Stimulated activated CD4-positive, alpha-beta T cell treated with anti-CD3 and anti-CD28 coated beads, TNF-alpha, amount 100 ng/mL, for 4 hours (primary cell): ENCODE measurements at places on chromosomes 7 and 10.

- no peak for DNase-seq
Measured at GRCh38 chr10:65365878-65366277, 1560.0 kb upstream of the LRRTM3 start.

DNA sequence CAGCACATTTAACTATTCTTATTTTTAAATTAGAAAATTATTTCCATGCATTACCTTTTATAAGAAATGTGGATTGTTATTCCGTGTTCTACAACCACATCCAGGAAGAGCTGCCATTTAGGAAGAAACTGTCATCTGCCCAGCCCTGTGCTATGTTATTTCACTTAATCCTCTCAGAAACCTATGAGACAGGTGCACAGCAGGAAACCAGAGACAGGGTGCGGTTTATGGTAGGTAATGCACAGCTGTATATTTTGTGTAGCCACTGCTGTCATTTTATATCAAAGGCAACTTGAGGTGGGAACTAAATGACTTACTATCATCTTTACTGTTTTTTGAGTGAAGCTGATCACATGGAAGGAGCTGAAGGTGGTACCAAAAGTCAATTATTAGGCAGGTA is 232.3 kb downstream of the MAGI2 start:
- DNase-seq = no peak

DNA sequence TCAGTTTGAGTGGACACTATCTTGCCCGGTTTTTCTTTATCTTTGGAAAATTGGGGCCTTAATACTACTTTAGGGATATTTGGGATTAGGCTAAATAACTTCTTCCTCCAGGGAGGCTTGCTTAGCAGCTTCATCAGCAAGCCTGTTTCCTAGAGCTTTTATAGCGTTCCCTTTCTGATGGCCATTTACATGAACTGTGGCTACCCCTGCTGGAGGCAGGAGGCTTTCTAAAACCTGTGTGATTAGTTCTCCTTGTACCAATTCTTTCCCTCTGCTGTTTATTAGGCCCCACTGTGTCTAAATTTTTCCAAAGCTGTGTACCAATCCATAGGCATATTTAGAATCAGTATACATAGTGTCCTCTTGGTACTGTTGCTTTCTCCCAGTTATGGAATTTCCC is 61.7 kb upstream of the CNTNAP2 start:
- no peak for DNase-seq

GRCh38 chr7:112654322-112655216 is 135.6 kb downstream of the TMEM168 start:
- no peak for DNase-seq

- DNase-seq = no peak
Measured at GRCh38 chr10:50593523-50594376, 30.0 kb downstream of the SGMS1 start.

DNA sequence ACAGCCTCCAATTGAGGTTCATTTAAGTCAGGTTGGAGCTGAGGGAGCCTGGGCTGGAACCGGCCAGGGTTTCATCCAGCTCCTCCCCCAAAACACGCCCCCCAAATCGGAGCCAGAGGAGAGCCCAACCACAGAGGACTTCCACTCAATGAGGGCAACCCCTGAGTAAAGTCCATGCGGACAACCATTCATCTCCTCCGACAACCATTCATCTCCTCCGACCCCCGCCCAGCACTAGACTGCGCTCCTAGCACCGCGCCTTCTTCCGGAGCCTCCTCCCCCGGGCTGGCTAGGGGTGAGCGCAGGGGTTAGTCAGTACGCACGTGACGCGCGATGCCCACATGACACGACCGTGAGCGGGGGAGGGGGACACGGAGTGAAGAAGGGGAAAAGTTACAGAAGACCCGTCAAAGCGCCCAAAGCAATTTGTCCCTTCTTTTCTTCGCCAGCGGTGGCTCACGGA is 1.4 kb downstream of the MAGI2 start:
- no peak for DNase-seq

GRCh38 chr7:39446546-39446945 is 119.7 kb upstream of the YAE1 start:
- DNase-seq = no peak

- DNase-seq = no peak
Measured at GRCh38 chr10:52651293-52651692, 121.3 kb downstream of the MBL2 start.

DNA sequence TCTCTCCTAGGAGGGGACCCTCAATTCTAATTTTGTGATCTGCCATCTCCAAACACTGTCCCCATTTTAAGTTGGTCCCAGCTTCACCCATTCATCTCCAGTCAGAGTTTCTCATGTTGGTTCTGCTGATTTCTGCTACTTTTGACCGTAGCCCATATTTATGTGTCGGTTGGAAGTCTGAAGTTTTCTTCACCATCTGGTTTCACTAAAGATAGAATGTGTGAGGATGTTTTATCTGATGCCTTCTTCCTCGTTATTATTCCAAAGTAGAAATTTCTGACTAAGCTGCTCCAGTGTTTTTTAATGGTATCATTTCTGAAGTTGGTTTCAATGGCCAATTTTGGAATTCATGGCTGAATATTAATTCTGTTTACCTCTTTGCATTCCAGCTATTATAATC is 21.3 kb upstream of the IFIT2 start:
- no peak for DNase-seq

DNA sequence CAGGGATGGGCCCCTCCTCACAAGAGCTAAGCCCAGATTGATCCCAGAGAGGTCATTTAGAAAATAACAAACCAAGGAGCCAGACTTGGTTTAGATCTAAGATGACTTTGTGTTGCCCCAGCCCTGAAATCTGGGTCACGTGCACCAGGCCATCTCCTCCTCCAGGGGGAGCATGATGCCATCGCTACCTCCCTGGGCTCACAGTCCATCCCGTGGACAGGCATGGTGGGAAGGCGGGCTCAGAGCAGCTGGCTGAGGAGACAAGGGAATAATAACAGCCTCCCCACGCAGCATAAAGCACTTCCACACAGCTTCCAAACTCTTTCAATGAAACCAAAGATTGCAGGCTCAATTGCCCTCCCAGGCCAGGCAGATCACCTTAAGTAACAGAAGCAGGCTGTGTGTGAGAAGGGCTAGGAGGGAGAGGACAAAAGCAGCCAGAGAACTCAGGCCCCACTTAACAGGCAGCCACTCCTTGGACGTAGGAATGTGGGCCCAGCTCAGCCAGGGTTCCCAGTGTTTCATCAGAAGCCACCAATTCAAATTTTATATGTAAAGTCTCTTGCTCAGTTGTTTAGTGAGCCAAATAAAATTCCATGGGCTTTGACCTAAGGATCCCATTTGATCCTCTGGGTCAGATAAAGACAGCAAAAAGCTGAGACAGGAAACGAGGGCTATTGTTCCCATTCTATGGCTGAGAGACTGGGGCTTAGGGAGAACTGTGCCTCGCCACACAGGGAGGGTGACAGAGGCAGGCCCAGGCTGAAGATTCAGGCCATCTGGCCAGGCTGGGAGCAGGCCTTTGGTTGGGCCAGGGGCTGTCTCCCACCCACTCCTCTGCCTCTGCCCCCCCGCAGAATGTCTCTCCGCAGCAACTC is 100.2 kb downstream of the COL13A1 start:
- no peak for DNase-seq

GRCh38 chr7:128221929-128222403 is 19.1 kb upstream of the LEP start:
- no peak for DNase-seq

GRCh38 chr10:95196046-95196445 is 2.0 kb downstream of the ACSM6 start:
- DNase-seq = no peak

GRCh38 chr7:44149571-44150465 is 8.7 kb upstream of the MYL7 start:
- no peak for DNase-seq

- no peak for DNase-seq
Measured at GRCh38 chr10:99779335-99779734, 3.1 kb upstream of the ABCC2 start.

GRCh38 chr7:18293759-18294158 is 201.8 kb upstream of the HDAC9 start:
- no peak for DNase-seq

DNA sequence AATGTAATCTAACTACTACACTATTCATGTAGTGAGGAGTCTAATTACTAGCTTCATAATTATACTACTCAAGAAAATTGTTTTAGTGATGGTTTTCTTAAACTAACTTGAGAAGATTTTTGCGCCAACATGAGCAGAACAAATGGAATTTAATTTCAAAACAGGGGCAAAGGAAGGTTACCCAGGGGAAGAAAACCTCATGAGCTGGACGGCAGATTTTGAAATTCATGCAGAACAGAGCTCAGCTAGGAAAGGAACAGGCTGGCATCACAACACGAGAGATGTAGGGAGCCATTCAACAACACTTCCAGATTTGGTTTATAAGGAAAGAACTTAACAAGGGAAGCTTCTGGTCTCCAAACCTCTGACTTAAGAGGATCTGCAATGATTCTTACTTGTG is 235.3 kb upstream of the PRKCQ start:
- no peak for DNase-seq

- no peak for DNase-seq
Measured at GRCh38 chr10:67819768-67820204, 18.2 kb downstream of the DNAJC12 start.

- DNase-seq = no peak
Measured at GRCh38 chr10:124616836-124617130, 127.4 kb downstream of the FAM53B start.

- no peak for DNase-seq
Measured at GRCh38 chr7:34357068-34357467, 300.9 kb upstream of the NPSR1 start.

GRCh38 chr7:121605317-121605680 is 209.2 kb upstream of the FAM3C start:
- no peak for DNase-seq

- no peak for DNase-seq
Measured at GRCh38 chr7:48183370-48183743, 12.1 kb downstream of the ABCA13 start.

- DNase-seq = no peak
Measured at GRCh38 chr7:105825371-105825770, 51.0 kb downstream of the ATXN7L1 start.

- DNase-seq = no peak
Measured at GRCh38 chr7:40329601-40330153, 194.9 kb downstream of the SUGCT start.

DNA sequence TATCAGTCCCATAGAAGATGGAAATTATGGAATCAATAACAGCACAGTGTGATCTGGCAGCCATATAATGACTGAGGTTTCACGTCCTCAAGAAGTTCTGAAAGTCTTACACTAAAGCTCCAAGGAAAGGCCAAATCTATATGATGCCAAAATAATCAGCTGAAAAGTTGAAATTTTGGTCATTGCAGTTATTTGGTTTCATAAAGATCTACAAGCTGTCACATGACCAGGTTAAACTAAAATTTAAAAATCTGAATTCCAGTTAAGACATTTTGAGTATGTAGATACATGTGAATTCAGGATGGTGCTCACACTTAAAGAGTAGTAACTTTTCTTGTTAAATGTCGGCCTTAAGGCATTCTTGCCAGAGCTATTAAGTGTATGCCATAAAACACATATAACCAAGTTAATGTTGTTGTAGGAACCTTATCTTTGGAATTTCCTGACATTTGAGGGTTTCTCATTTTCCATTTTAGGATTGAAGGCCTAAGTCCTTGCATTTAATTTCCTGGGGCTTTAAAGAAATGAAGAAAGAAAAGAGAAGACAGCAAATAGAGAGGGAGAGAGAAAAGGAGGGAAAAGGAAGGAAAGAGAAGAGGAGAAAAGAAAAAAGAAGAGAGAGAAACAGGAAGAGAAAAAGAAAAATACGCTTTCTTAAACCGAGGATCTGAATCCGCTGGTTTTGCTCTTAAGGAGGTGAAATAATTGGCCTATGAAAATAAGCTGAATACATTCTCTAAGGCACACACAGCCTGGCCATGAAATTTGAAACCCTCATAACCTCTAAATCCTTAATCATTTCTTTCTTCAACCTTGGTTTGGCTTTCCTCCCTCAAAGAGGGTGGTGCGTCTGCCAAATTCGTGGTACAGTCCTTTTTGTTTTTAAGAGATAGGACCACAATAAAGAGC is 43.8 kb downstream of the DENND2A start:
- DNase-seq = no peak

DNA sequence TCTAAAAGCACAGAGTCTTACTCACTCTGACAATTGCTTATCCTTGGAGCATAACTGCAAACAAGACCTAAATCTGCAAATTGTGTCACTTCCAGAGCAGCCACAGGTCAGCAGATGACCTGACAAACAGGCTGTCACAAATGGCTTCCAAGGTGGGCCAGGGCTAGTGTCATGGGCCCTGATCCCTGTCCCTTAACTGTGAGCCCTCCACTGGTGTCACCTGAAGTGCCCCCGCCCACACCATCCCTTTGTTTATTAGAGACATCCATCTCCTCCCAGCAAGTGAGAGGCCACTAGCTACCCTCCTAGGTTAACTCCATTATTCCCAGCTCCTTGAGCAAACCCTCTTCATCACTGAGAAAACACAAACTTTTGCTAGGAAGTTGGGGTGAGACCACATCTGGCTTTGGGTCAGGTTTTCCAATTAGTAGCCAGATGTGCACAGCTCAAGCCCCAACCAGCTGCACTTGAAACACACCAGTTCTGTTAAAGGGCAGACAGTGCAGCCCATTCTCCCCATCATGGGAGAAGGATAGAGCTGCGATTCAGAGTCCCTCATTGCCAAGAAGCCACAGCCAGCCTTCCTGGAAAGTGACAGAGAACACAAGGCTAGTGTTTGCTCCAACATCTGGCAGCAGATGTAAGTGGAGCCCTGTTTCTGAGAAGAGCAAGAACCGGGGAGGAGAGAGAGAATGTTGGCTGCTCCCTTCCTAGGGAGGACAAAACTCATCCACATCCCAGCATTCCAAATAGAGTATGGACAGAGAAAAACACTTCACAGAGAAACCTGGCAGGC is 75.7 kb upstream of the NANOS1 start:
- DNase-seq = no peak

DNA sequence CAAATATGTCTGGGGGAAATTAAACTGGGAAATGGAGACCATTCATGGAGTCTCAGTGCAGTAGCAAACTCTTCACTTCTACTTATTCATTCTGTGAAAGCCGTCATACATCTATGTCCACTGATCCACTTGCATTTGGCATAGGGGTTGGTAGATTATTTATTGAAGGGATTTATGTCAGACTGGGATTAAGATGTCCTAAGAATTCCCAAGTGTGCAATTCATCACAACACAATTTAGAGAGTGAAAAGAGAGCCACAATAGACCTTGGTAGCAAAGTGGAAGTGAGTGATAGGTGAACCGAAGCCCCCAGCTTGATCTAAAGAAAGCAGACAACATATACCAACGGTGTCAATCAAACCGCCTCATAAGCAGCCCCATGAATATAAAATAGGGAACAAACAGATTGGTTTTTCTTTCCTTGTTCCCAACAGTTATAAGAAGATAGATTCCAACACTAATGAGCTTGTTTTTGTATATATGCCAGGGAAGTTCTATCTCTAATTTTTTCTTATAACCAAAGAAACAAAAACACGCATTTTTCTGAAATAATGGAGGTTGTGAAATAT is 234.3 kb downstream of the CACNA2D1 start:
- DNase-seq = no peak
